ENCODE measurements at places on chromosomes 3 and 15. TPM values are rescaled to one million over a fixed set of nuclear protein-coding genes. Genes with fewer than 3 reads are reported as not detected.
A peak's percentile ranks its signal among the peaks of the same experiment; 100 is the strongest.

GRCh38 chr3:190697901-190698300, 164.6 kb downstream of the GMNC start:
- DNase-seq: no peak

- DNase-seq: no peak
Measured at GRCh38 chr3:129558081-129558771, 15.3 kb downstream of the H1-8 start.

- no peak for DNase-seq
Measured at GRCh38 chr3:16033889-16034687, 140.4 kb upstream of the GALNT15 start.

DNA sequence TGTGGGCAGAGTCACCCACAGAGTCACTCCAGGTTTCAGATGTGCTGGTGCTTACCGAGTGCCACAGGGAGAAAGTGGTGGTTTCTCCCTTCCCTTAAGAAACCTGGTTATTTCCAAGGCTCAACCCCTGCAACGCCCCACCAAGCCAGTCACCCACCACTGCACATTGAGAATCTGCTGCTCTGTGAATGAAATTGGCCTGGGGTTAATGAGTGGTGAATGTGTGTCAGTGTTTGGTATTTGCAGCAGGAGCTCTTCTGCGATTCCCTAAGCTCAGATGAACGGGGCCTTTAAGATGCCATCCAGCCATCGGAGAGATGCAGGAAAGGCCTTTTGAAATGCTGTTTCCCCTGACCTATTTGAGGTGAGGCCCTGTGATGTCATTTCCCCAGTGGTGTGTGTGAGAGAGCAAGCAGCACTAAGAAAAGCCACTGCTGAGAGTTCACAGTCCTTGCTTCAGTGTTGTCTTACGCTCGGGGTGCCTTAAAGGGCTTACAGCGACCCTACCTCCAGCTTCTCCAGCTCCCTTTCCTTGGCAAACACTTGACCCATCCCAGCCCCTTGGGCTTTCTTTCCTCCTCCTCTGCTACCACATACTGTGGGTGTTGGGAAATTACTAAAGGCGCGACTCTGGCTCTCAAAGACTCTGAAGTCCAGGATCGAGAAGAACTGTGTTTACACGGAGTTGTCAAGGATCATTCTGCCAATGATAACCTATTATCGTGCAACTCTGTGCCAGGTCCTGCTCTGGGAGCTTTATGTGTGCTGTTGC, 68.9 kb downstream of the SMAD3 start:
- no peak for DNase-seq

GRCh38 chr15:63513271-63513670, 8.9 kb downstream of the USP3 start:
- DNase-seq: no peak

DNA sequence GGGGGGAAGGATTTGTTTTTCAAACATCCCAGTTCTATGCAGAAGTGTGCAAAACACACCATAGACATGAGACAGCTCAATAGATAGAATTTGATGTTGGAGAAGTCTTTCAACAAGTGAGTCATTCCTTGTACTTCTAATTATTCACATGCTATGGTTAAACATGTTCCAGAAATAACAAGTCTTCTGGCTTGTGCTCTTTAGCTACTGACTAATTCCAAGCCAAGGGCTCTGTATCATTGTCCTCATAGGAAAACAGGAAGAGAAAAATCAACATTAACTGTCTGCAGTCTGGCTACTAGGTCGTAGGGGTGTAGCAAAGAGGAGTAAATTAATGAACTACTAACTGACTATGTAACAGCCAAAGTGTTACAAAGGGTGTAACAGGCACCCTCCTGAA, 25.8 kb downstream of the LDHAL6B start:
- no peak for DNase-seq

DNA sequence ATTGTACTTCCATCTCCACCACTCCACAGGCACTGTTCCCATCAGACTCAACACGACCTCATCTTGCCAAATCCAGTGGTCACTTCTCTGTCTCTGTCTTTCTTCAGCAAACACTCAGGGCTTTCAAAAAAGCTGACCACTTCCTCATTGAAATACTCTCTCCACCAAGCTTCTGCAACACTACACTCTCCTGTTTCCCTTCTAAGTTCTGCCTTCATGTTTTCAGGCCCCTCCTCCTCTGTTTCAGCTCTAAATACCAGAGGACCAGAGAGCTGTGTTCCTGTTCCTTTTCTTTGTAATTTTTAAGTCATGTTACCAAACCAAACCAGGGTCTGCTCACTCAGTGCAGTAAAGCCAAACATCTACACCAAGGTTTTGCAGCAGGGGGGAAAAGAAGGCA, 33.8 kb upstream of the ACP3 start:
- peak; percentile 17 for DNase-seq

GRCh38 chr3:150170852-150171520, 200.3 kb upstream of the PFN2 start:
- no peak for DNase-seq

DNA sequence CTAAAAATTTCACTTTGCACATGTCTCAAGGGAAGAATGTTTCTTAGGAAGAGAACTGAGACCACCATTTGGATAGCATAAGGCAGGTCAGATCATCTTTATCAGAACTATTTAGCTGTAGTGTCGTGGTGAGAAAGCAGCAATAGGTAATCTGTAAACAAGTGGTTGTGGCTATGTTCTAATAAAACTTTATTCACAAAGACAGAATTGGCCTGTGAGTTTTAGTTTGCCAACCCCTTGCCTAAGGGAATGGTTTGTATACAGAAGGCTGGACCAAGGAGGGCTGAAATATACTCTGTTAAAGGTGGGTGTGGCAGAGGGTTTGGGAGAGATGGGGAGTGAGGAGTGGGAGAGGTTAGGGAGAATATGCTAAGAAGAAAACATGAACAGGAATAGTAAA, 10.6 kb upstream of the RBM5 start:
- no peak for DNase-seq

DNA sequence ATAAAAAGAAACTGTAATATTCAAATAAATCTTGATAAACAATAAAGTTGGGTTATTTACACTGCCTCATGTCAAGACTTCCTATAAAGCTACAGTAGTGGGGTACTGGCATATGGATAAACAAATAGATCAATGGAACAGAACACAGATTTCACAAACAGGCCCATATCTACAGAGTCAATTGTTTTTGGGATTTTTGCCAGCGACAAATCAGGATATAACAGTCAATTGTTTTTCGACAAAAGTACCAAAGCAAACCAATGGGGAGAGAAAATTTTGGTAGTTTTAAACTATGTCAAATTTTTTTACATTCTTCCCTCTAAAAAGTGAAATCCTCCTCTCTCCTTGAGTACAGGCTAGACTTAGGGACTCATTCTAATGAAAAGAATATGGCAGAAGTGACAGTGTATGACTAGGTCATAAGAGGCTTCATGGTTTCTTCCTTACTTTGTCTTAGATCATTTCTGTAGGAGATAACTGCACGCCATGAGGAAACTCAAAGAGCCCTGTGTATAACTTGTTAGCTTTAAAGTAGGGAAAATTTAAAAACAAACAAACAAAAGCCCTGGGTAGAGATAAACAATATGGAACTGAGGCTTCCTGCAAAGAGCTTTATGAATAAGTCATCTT, 16.9 kb downstream of the IP6K1 start:
- DNase-seq: no peak

- no peak for DNase-seq
Measured at GRCh38 chr3:46987319-46987742, 7.9 kb downstream of the NBEAL2 start.

DNA sequence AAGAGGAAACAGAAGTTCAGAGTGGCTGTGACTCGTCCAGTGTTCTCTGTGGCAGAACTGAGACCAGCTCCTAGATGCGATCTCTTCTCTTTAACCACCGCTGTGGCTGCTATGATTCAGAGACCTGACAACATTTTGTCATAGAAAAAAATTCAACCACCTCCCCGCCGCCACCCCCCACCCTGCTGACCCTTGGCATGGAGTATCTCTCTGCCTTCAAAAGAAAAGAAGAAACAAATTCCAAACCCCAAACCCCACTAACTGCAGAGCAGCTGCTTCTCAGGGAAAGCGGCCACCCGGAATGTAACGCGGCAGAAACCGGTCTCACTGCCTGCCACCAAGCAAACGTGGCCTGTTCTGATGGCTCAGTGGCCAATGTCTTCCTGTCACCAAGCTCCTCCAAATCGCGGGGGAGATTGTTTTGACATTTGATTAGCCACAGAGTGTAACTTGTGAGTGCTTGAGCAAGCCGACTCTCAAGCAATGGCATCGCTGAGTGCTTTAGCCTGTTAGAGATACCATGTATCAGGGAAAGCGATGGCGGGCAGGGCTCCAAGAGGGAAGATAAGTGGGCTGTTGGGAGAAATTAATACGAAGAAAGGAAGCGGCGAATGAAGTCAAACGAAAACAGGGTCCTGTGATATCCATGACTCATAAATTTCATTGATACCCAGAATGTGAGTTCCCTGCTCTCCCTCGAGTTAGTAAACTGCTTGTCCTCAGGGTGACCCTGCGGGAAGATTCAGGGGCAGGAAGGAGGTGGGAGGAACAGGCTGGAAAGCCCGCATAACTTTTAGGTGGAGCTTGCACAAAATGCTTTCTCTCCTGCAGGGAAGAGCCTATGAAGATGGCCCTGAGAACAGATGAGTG, 44.8 kb upstream of the TLE3 start:
- peak; percentile 63 for DNase-seq

DNA sequence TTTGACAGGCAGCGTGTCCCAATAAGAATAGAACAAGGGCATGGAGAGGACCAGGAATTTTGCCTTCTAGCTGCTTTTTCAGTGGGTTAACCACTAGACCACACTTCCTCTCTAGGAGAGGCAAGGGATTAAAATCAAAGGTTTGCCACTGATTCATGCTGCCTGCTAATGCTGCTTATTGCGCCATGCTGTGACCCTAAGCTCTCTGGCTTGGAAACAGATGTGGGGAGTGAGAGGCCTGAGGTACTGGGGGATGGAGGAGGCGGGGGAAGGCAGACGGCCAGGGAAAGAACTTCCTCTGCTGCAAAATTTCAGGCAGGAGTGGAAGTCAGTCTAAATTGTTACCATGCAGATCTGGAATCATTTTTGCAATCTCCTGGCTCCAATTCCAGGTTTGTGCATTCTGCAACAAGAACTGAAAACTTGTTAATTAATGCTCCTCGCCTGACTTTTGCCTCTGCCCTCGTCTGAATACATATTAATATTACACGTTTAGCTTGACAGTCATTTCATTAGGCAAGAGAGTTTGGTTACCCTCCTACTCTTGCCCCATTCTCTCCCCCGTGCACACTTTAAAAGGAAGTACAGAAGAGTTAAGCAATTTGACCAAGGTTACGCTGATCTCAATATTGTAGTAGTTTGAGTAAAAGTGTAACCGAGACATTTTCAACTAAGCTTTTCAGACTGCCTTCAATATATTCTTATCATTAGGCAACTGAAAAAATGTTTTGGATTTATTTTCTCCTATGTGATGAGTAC, 121.7 kb upstream of the SPRED1 start:
- DNase-seq: peak; percentile 77

DNA sequence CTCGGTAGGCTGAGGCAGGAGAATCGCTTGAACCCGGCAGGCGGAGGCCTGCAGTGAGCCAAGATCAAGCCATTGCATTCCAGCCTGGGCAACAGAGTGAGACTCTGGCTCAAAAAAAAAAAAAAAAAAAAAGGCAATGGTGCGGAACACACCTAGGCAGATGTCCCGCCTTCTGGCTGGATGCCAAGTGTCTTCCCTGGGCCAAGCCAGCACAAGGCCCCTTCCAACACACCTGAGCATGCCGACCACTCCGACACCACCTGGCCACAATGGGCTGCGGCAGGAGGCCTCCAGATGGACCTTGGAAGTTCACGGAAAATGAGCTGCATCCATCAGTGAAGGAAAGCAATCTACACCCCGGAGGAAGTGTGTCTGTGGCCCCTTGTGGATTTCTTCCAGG, 19.0 kb downstream of the NUP210 start:
- no peak for DNase-seq

GRCh38 chr3:120227710-120228347, 57.2 kb downstream of the GPR156 start:
- no peak for DNase-seq

- DNase-seq: no peak
Measured at GRCh38 chr15:70708839-70709238, 54.5 kb downstream of the UACA start.

DNA sequence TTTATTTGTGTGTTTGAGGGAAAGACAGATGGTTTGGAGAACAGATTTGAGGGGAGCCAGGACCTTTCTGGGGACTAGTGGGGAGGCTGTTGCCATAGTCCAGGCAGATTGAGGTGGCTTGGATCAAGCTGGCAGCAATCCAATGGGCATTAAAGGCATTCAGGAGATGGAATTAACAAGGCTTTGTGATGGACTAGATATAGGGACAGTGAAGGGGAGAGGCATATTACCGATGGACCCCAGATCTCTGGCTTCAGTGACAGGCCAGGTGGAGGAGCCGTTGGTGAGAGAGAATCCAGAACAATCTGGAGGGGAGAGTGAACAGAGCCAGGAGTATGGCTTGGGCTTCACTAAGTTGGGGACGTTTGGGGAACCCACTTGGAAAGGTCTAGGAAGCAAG, 124.8 kb downstream of the EEFSEC start:
- DNase-seq: no peak

GRCh38 chr15:88833731-88834100, 30.5 kb downstream of the ACAN start:
- no peak for DNase-seq

- no peak for DNase-seq
Measured at GRCh38 chr3:148878095-148878494, 13.0 kb downstream of the CPA3 start.

DNA sequence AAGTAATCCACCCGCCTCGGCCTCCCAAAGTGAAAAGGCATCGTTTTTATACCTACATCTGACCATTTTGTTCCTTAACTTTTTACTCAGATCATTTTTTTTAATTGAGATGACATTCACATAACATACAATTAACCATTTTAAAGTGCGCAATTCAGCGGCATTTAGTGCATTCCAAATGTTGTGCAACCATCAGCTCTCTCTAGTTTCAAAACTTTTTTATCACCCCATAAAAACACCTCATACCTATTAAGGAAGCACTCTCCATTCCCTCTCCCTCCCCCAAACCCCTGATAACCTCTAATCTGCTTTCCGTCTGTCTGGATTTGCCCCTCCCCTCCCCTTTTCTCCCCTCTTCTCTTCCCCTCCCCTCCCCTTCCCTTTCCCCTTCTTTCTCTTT, 310.1 kb downstream of the UACA start:
- DNase-seq: no peak

GRCh38 chr3:182959474-182960350, 20.6 kb downstream of the DCUN1D1 start:
- no peak for DNase-seq

GRCh38 chr3:8555113-8555661, 53.6 kb downstream of the LMCD1 start:
- DNase-seq: no peak

Gene CFAP44
- 6.1 TPM for total RNA-seq

Gene ACKR4
- total RNA-seq: 4.8 TPM

Gene SHF
- total RNA-seq: 7.7 TPM

Gene WDR49
- 6.0 TPM for total RNA-seq

Gene PPP1R14D
- not detected for total RNA-seq

Gene COLQ
- total RNA-seq: 2.4 TPM

Gene TMEM212
- total RNA-seq: 2.3 TPM

Gene PDZRN3
- 33.5 TPM for total RNA-seq

Gene PLSCR2
- 1.2 TPM for total RNA-seq
